ENCODE measurements at places on chromosomes 1 and 21. TPM values are rescaled to one million over a fixed set of nuclear protein-coding genes. Genes with fewer than 3 reads are reported as not detected.

The VCAM1 gene
- total RNA-seq = 1.0 TPM

The ABCA4 gene
- total RNA-seq = 0.08 TPM

GRCh38 chr1:197859024-197859423 is 43.4 kb upstream of the C1orf53 start:
- ATAC-seq = no peak

GRCh38 chr1:168365719-168366479 is 85.2 kb downstream of the TBX19 start:
- ATAC-seq = no peak

GRCh38 chr1:58762806-58763205 is 21.0 kb downstream of the JUN start:
- ATAC-seq = peak; percentile 71

GRCh38 chr1:32965251-32965747 is 690 bp upstream of the RNF19B start:
- ATAC-seq = no peak

GRCh38 chr1:208587110-208587509 is 342.9 kb upstream of the PLXNA2 start:
- ATAC-seq = no peak

DNA sequence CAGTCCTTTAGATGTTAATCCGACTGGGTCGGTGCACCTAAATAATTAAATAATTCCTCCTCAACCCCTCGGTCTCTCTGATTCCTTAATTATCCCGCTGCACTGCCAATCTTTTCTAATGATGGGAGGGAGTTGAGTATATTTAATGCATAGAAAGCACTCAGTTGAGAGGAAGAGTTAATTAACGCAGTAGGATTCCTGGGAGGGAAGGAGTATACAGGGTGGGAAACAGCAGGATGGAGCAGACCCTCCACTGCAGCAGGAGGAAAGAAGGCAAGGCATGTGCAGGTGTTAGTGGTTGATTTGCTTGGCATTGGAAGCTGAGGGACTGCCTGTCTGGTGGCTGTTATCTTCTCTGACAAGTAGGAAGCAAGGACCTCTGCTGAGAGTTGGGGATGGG is 9.9 kb upstream of the REN start:
- ATAC-seq = no peak

DNA sequence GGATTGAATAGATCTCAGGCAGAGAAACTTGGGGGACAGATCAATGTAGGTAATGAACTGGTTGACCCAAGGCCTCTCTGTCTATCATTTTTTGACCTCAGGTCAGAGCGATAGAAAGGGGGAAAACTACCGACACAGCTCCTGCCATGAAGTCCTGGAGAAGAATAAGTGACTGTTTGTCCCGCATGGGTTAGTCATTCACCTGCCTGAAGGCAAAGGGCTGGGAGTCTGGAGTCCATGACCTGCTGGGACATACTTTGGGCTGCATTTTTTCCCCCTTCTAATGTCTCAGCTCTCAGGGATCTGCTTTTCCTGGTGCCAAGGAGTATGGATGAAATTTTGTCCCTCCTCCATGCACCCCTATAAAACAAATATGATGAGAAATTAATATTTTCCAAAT is 1.6 kb upstream of the ROR1 start:
- ATAC-seq = no peak
